Activated CD4-positive, alpha-beta T cell treated with anti-CD3 and anti-CD28 coated beads, Interleukin-2, amount 50 U/mL, for 1 hour (primary cell): ENCODE measurements at places on chromosomes 16 and 17.

DNA sequence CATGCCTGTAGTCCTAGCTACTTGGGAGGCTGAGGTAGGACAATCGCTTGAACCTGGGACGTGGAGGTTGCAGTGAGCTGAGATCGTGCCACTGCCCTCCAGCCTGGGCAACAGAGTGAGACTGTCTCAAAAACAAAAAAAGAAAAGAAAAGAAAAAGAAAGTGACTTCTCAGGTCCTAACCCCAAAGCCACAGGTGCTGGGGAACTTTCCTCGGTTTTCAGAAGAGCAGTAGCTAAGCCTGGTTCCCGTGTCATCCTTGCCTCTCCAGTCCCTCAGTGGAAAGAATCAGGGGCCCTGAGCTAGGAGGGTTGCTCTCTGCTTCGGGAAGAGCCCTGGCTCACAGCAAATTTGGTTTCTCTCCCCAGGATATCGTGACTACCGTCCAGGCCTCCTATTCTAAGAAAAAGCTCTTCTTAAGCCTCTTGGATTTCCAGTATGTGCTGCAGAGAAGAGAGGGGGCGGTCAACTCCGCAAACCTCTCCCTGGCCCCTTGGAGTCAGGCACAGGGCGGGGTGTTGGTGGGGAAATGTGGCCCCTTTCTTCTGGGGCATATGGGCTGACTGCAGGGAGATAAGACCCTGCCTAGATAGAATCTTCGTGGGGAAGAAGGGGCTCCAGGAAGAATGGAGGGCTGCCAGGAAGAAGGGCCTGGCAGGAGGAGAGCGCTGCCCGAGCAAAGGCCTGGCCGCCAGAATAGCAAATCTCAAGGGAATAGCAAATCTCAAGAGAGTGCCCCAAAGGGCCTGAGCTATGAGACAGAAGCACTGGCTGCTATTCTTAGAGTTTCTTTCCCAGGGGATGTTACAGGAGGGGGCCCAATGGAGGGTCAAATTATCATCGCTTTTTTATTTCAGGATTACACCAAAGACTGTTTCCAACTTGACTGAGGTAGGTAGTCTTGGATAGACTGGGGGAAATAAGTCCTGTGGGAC lies 8.3 kb upstream of the NLRC5 start:
- DNase-seq = no peak

- DNase-seq = no peak
Observed at GRCh38 chr16:35533683-35534082, 2074.3 kb downstream of the TP53TG3F start.

GRCh38 chr17:40360091-40360490 lies 4.4 kb downstream of the GJD3 start:
- DNase-seq = no peak

DNA sequence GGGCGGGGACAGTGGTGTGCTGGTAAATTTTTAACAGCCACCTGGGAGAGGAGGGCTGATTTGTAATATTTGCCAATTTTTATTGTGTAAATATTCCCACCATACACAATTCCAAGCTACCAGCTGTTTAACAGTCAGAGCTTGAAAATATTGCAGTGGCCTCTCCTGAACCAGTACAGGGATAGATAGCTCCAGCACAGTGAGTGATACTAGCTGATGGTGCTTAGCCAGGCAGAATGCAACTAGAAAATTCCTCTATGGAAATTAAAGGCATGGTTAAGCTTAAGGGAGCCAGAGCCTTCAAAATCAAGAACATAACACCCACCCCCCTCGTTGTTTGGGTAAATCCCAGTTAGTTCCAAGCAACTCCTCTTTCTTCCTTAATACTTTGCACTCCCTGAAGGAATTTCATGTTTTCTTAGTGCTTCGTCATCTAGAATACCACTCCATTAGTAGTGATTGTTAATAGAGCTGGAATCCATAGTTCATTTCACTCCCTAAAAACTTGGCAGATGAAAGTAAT lies 96.6 kb downstream of the CYB561 start:
- DNase-seq = no peak

DNA sequence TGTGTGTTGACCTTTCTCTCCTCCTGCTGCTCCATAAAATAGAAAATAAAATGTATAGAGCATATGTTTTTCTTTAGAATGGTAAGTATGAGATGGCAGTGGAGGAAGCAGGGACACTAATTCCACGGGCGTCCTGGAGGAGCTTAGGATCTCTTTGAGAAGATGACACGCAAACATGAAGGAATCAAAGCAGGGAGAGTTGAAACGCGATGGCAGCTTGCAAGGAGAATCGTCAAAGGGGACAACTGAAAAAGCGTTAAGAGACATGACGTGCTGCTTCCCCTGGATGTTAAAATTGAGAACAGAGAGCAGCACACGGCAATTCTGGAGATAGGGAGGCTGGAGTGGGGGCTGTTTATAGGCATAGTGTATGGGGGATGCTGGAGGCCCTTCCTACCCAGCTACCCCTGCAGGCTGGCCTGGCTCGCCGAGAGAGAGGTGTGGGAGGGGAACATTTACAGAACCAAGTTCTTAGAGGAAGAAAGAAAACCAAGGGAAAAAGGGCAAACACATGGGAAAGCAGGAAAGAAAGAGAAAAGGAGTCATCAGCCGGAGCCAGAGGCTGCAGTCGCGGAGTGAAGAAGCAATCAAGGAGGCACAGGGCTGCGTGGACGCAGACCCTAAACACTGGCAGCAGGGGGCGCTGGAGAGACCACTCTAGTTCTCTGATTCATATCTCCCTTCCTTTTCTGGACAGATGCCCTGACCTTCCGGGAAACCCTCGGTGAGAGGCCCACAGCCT lies 55.8 kb downstream of the MYH13 start:
- peak; percentile 9 for DNase-seq

GRCh38 chr17:36525888-36526287 lies 8.8 kb downstream of the MYO19 start:
- DNase-seq = no peak

- DNase-seq = no peak
Observed at GRCh38 chr17:42408061-42408460, 15.0 kb downstream of the CAVIN1 start.
